AML-193 (cell line): ENCODE measurements at places on chromosomes 4 and X.

- no peak for DNase-seq
These were observed 795.4 kb upstream of the MAGEB2 start for GRCh38 chrX:29419774-29420553.

GRCh38 chr4:175811228-175811627 lies 836 bp downstream of the GPM6A start:
- no peak for DNase-seq

DNA sequence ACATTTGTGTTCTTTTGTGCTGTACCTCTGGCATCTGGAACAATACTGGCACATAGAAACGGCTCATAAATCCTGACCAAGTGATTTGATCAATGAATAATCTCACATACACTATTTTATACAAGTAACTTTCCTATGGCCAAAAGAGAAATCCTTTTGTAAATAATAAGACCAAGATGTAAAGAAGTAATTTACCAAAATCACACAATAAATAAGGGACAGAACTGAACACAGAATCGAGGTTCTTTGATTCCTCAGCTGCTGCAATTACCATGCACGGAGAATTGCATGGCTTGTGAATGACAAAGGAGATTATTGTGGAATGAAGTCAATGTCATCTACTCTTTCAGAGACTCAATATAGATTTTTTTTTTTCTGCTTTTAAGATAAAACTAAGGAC lies 576.8 kb upstream of the SMIM31 start:
- no peak for DNase-seq

- no peak for DNase-seq
These were observed 34.3 kb downstream of the RAPGEF2 start for GRCh38 chr4:159137176-159137575.

DNA sequence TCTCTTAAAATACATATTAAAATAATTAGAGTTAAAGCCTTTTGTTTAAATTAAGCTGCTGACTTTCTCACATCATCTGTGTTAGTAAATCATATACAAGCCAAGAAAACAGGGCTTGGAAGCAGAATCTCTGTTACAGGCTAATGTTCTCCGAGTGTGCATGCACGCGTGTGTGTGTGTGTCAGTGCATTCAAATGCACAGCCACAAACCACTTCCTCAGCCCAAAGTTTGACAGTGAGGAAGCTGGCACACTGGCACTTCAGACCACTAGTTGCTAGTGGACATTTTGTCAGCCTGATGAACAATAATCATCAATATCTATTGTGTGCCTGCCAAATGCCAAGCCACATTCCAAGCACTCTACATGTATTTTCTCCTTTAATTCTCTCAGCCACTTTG lies 5.6 kb downstream of the MAOB start:
- no peak for DNase-seq
